Activated CD4-positive, alpha-beta T cell treated with anti-CD3 and anti-CD28 coated beads, Interleukin-2, amount 50 U/mL, for 1 hour (primary cell): ENCODE measurements at places on chromosomes 7 and 10.

GRCh38 chr7:84088802-84089201, 105.8 kb downstream of the SEMA3A start:
- DNase-seq: no peak

DNA sequence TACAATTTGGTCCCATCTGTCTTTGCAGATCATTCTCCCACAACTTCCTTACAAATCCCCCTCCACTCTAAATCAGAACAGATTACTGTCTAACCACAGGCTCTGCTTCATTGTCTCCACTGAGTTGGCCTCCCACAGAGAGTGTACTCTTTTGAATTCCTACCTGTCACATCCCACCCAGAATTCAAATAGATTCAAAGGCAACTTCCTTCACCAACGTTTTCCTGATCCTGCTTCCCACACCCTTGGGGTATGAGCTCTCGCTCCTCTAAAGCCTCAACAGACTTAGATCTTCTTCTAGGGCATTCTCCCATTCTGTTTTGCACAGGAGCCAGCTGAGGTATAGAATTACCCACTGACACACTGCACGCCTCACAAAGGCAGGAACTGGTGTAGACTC, 197.8 kb upstream of the CDCA7L start:
- DNase-seq: no peak

- DNase-seq: no peak
Measured at GRCh38 chr10:79415736-79416577, 29.5 kb downstream of the ZCCHC24 start.

GRCh38 chr7:34991938-34992840, 45.1 kb downstream of the DPY19L1 start:
- peak; percentile 12 for DNase-seq

- no peak for DNase-seq
Measured at GRCh38 chr7:131241386-131241785, 86.3 kb upstream of the MKLN1 start.

- no peak for DNase-seq
Measured at GRCh38 chr10:43607199-43607573, 948 bp downstream of the ZNF485 start.
